Breast epithelium (tissue), 4 donors: ENCODE measurements at places on chromosomes 5 and 9.

DNA sequence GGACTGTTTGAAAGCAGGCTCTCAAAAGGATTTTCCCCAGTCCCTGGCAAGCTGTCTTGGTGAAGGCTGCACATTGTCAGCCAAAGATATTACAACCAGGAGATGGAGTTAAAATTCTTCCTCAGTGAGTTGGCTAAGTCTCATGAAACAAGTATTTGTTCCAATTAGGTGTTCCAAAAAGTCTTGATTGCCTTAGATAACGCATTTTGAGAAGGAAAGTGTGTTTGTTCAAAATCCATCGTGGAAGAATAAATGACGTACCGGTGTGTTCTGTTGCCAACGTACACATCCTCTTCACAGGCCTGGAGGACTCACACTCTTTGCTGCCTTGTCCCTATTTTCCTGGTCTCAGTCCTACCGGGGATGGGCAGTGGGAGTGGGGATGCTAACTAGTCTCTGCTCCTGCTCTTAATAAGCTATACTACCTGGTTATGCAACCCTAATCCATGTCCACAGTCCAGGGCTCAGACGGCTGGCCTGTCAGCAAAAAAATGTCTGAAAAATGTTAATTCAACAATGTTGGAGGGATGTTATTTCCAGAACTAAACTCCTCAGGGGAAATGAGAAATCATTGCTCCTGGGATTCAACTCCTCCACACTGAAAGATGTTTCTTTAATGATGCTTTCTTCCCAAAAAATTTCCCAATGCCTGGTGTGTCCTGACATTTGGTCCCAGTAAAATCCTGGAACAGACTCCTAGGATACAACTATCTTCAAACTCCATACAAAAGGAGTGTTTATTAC is 175.3 kb upstream of the KLF9 start:
- DNase-seq = peak; percentile 39

- no peak for DNase-seq
These were observed 27.1 kb downstream of the GRAMD2B start for GRCh38 chr5:126450346-126450745.

- DNase-seq = no peak
These were observed 183.7 kb downstream of the TAF11L14 start for GRCh38 chr5:17817990-17818389.

DNA sequence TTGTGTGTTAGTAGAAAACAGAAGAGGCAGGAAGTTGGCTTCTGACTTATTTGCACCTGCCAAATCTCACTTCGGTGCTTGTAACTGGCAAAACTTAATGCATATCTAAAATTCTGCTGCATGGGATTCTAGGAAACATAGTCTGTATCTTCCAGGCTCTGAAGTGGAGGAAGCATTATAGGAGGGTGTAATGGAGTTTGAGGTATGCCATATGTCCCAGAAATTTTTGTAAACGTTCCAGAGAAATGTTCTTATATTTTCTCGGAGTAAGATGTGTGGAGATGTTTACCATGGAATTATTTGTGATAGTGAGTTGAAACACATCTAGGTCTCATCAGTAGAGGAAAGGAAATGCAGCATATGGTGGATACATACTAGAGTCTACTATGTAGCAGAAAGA is 1329.0 kb upstream of the NUDT12 start:
- no peak for DNase-seq

GRCh38 chr5:82863266-82863665 is 213.9 kb downstream of the TMEM167A start:
- DNase-seq = no peak

- DNase-seq = no peak
These were observed 154.2 kb upstream of the TSLP start for GRCh38 chr5:110917161-110917875.

GRCh38 chr5:158431369-158432029 is 572.6 kb upstream of the CLINT1 start:
- DNase-seq = no peak

GRCh38 chr9:304519-305185 is 90.0 kb downstream of the DOCK8 start:
- DNase-seq = peak; percentile 69

- DNase-seq = peak; percentile 42
These were observed 22.1 kb downstream of the GFPT2 start for GRCh38 chr5:180330810-180331646.

GRCh38 chr9:109730228-109730627 is 49.8 kb upstream of the PALM2AKAP2 start:
- DNase-seq = peak; percentile 48

- no peak for DNase-seq
These were observed 157.8 kb upstream of the TNC start for GRCh38 chr9:115275753-115276152.

GRCh38 chr9:87676976-87677775 is 48.7 kb upstream of the CTSL start:
- DNase-seq = no peak

GRCh38 chr9:98536542-98537173 is 172.1 kb downstream of the GABBR2 start:
- no peak for DNase-seq

- DNase-seq = no peak
These were observed 1.7 kb upstream of the PTGER4 start for GRCh38 chr5:40678026-40678425.

GRCh38 chr5:158177146-158177545 is 318.2 kb upstream of the CLINT1 start:
- DNase-seq = no peak

DNA sequence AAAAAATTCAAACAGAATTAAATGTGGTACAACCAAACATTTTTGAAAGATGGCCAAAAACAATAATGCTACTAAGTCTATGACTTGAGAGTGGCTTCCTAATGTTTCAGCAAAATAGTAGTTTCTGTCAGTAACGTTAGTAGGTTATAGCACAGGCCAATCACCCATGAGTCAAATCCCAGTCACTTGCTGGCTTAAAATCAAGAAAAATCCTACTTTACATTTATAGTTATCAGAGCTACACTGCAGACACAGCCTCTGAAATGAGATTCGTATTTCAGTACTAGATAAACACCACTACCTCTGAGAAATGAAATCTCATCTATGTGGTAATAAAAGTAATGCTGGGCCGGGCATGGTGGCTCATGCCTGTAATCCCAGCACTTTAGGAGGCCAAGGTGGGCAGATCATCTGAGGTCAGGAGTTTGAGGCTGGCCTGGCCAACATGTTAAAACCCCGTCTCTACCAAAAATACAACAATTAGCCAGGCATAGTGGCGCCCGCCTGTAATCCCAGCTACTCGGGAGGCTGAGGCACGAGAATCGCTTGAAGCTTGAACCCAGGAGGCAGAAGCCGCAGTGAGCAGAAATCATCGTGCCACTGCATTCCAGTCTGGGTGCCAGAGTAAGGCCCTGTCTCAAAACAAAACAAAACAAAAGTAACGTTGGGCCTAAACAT is 6.1 kb downstream of the ZDHHC21 start:
- DNase-seq = no peak

GRCh38 chr9:6928863-6929262 is 171.1 kb downstream of the KDM4C start:
- no peak for DNase-seq

GRCh38 chr9:109861499-109861898 is 81.5 kb downstream of the PALM2AKAP2 start:
- DNase-seq = no peak

DNA sequence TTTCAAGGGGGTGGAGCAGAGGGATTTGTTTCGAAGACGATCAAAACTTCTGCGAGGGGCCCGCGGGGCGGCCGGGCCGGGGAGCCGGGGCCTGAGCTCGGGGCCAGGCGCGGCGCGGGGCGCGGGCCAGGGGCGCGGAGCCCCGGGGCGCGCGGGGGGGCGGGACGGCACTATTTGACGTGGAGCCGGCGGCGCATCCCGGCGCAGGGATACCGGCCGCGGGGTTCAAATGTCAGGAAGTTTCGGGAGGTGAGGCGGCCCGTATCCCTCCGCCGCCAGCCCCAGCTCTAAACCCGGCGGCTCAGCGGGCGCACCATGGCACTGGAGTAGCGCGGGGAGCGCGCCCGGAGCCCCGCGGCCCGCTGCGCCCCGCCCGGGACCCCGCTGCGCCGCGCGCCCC is at the start of gene LMX1B:
Gene LMX1B, plus strand, starts transcription at position 278 of the 400 bp plus-strand sequence. CDS start 522 bp downstream, outside the sequence.
- DNase-seq = no peak

GRCh38 chr9:131477816-131478419 is 24.8 kb upstream of the POMT1 start:
- no peak for DNase-seq

- DNase-seq = no peak
These were observed 28.1 kb downstream of the IL33 start for GRCh38 chr9:6243746-6244145.

DNA sequence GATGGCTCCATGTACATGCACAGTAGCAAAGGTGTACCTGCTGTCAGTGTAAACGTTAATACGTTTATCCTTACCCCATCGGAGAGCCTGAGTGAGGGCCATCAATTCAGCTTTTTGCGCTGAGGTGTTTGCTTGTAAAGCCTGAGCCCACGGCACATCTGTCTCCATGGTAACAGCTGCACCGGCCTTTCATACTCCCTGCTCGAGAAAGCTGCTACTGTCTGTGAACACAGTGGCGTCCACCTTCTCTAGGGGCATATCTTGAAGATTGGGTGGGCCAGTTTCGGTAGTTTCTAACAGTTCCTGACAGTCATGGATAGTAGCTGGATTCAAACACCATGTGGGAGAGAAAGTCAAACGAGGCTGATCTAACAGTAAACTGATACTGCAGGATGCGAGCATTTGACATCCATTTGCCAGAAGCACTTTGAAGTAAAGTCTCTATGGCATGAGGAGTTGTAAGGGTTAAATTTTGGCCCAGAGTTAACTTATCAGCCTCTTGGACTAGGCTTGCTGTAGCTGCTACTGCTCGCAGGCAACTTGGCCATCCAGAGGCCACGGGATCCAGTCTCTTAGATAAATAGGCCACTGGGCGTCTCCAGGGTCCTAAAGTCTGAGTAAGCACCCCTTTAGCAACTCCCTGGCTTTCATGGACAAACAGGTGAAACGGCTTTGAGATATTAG is 21.0 kb upstream of the RHOBTB3 start:
- no peak for DNase-seq

- no peak for DNase-seq
These were observed 198.5 kb upstream of the FBN2 start for GRCh38 chr5:128736553-128736952.

GRCh38 chr5:18098691-18099090 is 464.4 kb downstream of the TAF11L14 start:
- no peak for DNase-seq

DNA sequence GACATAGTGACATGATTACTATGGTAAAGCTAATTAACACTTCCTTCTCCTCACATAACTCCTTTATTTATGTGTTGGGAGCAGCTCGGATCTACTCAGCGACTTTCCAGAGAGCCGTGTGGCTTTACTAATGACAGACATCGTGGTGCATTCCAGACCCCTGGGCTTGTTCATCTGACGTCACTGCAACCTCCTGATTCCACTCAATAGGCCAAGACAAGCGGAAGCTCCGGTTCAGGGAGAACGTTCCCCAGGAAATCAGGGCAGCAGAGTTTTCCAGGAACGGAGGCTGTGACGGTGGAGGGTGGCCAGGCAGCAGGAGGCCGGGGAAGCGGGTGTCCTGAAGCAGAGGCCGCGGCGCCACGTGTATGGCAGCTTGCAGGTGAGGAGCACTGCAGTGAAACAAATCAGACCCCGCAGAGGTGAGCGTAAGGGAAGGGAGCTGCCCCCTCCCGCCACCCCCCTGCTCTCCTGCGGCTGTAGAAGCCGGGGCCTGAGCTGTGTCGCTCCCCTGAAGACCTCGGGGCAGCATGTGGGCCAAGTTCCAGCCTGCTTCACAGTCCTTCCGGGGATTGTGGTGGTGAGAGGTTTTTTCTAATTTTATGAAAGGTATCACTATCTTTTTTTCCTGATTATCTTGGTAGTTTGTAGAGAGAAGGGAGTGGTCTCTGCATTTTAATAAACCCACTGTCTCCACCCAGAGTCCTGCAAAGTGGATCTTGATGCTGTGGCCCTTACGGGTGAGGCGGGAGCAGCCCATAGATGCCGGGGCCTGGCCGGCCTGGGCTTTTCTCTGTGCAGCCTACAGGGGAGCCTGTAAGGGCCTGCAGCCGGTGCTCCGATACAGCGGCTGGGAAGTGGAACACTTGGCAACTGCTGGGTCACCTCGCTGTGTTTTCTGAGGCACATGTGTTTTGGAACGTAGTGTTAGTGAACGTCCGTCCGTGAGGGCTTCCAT is 220.4 kb upstream of the IRX4 start:
- no peak for DNase-seq

GRCh38 chr9:128555180-128555721 is 2.9 kb downstream of the SPTAN1 start:
- no peak for DNase-seq

GRCh38 chr5:68946728-68947127 is 147.1 kb upstream of the SLC30A5 start:
- no peak for DNase-seq

GRCh38 chr5:670396-671270 is 22.5 kb downstream of the TPPP start:
- no peak for DNase-seq

DNA sequence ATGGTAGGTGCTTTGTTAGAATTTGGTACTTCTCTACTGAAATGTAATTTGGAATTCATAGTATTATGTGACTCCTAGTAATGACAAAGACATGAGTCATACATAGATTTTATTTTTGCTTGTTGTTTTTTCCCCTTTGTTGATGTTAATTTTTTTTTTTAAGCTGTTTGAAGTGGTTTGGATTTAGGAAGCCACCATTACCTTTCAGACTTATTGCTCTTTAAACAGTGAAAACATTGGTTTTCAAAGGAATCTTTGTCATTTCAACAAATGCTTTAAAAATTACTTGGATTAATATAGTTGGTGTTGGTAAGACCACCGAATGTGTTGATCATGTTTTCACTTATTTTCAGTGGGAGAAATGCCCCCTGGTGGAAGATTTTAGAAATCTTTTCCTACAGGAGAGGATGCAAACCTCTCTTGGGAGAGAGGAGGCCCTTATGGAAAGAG is 170.1 kb upstream of the PITX1 start:
- no peak for DNase-seq

DNA sequence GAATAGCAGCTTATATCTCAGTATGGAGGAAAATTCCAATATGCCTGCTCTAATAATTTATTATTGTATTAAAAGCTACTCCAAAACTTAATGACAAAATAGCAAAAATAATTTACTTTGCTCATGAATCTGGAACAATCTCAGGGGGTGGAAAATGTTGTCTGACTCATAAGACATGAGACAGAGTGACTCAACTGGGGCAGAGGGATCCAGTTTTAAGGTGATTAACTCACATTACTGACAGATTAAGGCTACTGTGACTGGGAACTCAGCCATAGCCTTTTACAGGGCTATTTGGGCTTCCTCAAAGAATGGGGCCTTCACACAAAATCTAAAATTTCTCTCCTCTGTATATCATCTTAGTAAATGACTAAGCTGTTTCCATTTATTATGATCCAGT is 1172.9 kb downstream of the CDH12 start:
- DNase-seq = no peak

- no peak for DNase-seq
These were observed 89.7 kb downstream of the ZNF366 start for GRCh38 chr5:72417333-72418062.

GRCh38 chr5:109788596-109788995 is 98.9 kb downstream of the MAN2A1 start:
- no peak for DNase-seq
